ENCODE measurements at places on chromosomes 5 and 9. TPM values are rescaled to one million over a fixed set of nuclear protein-coding genes. Genes with fewer than 3 reads are reported as not detected.
A peak's percentile ranks its signal among the peaks of the same experiment; 100 is the strongest.

Gene C5orf63
- 9.8 TPM for total RNA-seq

Gene RFESD
- total RNA-seq: 5.0 TPM

Gene HMMR
- total RNA-seq: 94.5 TPM

DNA sequence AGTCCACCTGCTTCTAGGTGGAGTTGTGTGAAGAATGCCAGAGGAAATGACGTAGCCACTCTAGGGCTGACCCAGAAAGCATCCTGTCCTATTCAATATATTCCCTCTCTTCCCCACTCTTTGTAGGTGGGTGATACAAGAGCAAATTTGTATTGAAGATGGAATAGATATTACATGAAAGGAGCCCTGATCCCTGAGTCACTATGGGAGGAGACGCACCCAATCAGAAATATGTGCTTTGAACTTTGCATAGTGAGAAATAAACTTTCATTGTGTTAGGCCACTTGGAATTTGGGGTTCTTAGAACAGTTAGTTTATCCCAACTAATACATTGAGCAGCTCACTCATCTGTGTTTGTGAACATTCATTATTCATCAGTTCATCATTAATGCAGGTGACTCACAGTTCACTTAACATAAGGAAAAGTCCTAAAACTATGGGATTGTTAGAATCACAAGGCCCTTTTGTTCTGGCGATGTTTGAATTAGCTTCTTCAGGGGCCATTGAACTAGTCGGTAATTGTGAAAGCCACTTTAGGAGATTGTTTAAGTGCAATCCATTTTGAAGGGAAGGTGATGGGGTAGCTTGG, 26.9 kb upstream of the NTRK2 start:
- no peaks in the 10 kb centered on the region for H3K36me3 ChIP-seq
- no peak overlapping the region for H3K4me3 ChIP-seq
- H3K4me1 ChIP-seq: no peaks in the 10 kb centered on the region
- DNase-seq: no peak
- H3K27me3 ChIP-seq: no peaks in the 10 kb centered on the region

GRCh38 chr5:129500101-129500500, 40.0 kb downstream of the ADAMTS19 start:
- no peak overlapping the region for H3K27ac ChIP-seq
- H3K4me1 ChIP-seq: no peaks in the 10 kb centered on the region
- no peaks in the 10 kb centered on the region for H3K36me3 ChIP-seq
- H3K27me3 ChIP-seq: no peaks in the 10 kb centered on the region

- H3K36me3 ChIP-seq: no peaks in the 10 kb centered on the region
- H3K27ac ChIP-seq: peak overlapping the region; percentile 77
Measured at GRCh38 chr5:59055745-59056448, 473.0 kb downstream of the RAB3C start.

Measured in PC-9 (cell line).